Memory B cell (primary cell): ENCODE measurements at places on chromosomes 7 and 10.
A peak's percentile ranks its signal among the peaks of the same experiment; 100 is the strongest.

DNA sequence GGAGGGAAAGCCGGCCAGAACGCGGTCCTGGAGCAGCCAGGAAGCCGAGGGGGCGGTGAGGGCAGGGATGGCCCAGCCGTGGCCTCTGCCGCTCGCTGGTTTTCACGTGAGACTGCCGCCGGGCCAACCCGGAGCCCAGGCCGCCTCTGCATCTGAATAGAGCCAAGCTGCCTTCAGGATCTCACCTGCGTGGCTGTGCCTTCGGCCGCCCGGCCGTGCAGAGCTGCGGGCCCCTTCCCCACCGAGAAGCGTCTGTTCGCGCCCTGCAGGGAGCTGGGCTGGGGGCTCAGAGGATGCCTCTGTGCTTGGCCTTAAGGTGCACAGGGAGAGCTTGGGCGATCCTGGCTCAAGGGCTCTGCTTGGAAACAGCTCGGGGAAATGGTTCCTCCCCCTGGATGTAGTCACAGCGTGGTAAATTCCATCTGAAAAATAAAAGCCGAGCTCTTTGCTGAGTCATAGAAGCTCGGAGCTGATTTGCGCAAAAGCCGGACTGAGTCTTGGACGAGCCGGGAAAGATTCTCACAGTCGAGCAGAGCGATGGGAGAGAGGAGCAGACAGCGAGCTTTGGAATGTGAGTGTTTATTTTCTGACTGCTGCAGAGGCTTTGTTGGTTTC is at the start of gene JAKMIP3:
JAKMIP3 (plus strand) TSS at position 456 of the 615 bp plus-strand sequence. CDS start 38,863 bp downstream, outside the sequence.
- no peak for DNase-seq

- DNase-seq, result no peak
Measured at GRCh38 chr7:159167139-159167538, 22.5 kb upstream of the VIPR2 start.

- DNase-seq, result no peak
Measured at GRCh38 chr7:137885678-137886077, 38.9 kb upstream of the DGKI start.

DNA sequence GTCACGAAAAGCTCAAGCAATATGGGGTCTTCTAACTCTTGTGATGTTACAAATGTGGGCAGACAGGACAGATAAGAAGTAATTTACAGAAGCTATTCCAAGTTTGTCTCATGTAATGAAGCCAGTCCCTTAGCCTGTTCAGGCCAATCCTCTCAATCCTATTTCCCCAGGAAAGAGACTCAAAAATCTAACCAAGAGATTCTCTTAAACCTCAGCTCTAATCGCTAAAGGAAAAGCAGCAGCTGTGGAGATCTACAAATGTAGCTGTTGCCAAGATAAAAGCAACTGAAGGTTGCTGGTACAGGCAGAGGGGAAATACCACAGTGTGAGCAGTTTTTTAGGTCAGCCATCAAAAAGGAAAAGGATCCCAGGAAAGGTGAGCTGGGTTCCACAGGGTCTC is 39.3 kb downstream of the ANK3 start:
- DNase-seq, result no peak

- no peak for DNase-seq
Measured at GRCh38 chr7:84110400-84110799, 84.2 kb downstream of the SEMA3A start.

DNA sequence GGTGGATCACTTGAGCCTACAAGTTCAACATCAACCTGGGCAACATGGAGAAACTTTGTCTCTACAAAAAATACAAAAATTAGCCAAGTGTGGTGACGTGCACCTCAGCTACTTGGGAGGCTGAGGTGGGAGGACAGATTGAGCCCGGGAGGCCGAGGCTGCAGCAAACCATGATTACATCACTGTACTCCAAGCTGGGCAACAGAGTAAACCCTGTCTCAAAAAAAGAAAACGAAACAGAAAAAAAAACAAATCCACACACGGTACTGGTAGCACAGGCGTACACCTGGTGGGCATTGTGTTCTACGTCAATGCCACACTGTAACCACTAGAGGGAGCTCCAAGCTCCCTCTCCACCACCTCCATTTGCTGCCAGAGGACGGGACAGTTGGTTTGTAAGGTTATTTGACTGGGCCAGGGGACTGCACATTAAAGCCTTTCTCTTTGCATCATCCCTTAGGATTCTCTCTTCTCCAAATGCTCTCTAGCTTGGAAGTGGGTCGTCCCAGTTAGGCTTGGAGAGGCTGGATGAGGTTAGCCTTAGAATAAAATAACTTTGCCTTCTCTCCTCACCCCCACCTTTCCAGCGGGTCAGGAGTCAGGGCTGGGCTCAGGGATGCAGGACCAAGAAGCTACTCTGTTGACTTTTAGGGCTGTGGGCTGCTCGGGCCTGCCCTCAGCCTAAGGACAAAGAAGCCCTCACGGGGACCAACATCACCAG is 130.8 kb downstream of the SORBS1 start:
- DNase-seq, result peak; percentile 58

GRCh38 chr7:494259-494687 is 25.4 kb downstream of the PDGFA start:
- no peak for DNase-seq
